NCI-H446 treated with DMSO at 0.1 percent for 48 hours (cell line): ENCODE measurements at places on chromosomes 13 and 19.

GRCh38 chr13:72884101-72884500, 102.2 kb downstream of the PIBF1 start:
- no peak for DNase-seq

GRCh38 chr13:30222254-30222653, 85.1 kb downstream of the KATNAL1 start:
- DNase-seq: no peak

DNA sequence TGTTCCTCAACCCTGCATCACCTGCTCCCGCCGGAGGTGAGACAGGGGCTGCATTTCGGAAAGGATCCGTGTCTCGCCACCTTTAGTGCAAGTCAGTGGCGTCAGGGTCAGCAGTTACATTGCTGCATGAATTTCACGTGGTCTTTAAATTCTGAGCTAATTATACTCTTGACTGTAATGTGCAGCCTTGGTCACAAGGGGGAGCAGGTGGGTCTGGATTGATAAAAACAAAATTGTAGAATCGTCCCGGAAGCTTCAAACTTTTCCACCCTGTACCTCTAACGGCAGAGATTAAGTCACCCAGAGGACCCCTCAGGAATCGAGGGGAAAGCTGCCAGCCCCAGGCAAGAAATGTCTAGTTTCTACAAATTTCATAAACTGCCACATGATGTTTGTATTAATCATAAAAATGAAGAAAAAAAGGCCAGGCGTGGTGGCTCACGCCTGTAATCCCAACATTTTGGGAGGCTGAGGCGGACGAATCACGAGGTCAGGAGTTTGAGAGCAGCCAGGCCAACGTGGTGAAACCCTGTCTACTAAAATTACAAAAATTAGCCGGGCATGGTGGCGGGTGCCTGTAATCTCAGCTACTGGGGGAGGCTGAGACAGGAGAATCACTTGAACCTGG, 20.2 kb downstream of the BBC3 start:
- DNase-seq: peak; percentile 14

GRCh38 chr13:39451301-39451700, 151.7 kb downstream of the LHFPL6 start:
- DNase-seq: peak; percentile 66

DNA sequence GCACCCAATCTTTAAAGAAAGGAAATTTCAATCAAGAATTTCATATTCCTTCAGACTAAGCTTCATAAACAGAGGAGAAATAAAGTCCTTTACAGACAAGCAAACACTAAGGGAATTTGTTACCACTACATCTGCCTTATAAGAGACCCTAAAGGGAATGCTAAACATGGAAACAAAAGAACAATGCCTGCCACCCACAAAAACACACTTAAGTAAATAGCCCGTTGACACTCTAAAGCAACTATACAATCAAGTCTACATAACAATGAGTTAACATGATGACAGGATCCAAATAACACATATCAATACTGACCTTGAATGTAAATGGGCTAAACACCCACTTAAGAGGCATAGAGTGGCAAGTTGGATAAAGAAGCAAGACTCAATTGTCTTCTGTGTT, 1056.9 kb upstream of the ATXN8OS start:
- DNase-seq: no peak

- DNase-seq: no peak
These were observed 1551.3 kb upstream of the MIR17HG start for GRCh38 chr13:89796196-89796595.
